Stimulated activated CD4-positive, alpha-beta T cell treated with anti-CD3 and anti-CD28 coated beads, Interleukin-1b, Interleukin-23, amount 100 ng/mL, for 48 hours (primary cell): ENCODE measurements at places on chromosomes 6 and 20.
A peak's percentile ranks its signal among the peaks of the same experiment; 100 is the strongest.

GRCh38 chr6:67450641-67451040 lies 1184.4 kb upstream of the ADGRB3 start:
- no peak for DNase-seq

GRCh38 chr6:49826743-49827406 lies 39.5 kb downstream of the CRISP1 start:
- DNase-seq, result no peak

GRCh38 chr20:64224351-64225170 lies 31.0 kb upstream of the PCMTD2 start:
- no peak for DNase-seq

- DNase-seq, result no peak
These were observed 9.1 kb upstream of the ZNFX1 start for GRCh38 chr20:49286689-49287551.

- DNase-seq, result no peak
These were observed 75.8 kb downstream of the PDE10A start for GRCh38 chr6:165587206-165587605.

GRCh38 chr6:54308289-54308985 lies at the start of gene TINAG:
Gene TINAG, plus strand, starts transcription at chr6:54308441. Its CDS starts 110 bp downstream, at chr6:54308551.
- DNase-seq, result no peak

DNA sequence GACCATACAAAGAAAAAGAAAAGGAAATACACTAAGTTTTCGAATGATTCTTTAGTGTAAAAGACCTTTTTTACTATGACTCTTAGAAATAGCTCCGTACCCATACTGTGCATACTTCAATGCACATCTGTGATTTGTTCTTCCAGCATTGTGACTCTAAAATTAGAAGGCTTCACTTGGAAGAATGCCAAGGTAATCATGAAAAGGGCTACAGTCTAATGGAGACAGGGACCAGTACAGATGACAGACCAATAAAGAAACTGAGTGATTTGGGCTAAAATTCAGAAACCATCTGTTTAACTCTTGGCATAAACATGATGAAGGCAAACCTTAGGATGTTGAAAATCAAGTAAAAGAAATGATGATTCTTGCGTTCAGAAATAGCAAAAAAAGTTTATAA lies 46.3 kb downstream of the CYP39A1 start:
- no peak for DNase-seq

DNA sequence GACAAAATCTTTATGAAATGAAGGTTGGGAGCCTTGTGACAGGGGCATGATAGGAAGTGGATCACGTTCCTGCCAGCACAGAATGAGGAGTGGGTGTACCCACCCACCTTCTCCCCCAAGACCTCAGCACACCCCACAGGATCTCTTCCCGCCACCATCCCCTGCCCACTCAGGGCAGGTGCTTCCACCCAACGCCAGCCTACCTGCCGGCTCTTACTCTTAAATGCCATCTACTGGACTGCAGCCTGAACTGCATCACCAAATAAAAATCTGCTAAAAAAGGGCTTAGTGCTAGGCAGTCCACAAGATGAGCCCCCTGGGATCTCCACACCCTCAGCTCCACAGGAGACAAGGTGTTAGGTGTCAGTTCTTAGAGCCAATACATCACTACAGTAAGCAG lies 20.6 kb downstream of the DTNBP1 start:
- no peak for DNase-seq

DNA sequence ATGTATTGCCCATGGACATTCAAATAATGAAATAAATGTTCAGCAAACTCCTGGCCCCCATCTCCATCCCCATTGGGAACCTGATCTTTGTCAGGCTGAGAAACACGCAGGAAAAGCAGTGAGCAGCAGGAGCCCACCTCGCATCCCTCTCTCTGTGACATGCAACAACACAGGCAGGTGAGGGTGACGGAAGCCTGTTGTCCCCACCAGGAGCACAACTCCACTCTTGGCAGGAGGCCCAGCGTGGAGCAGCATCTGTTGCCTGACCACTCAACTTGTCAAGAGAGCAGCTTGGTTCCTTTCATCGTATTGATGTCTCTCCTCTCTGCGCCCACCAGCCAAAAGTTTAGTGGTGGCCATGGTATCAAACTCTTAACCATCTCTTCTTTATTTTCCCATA lies 586.9 kb upstream of the ARID1B start:
- no peak for DNase-seq

DNA sequence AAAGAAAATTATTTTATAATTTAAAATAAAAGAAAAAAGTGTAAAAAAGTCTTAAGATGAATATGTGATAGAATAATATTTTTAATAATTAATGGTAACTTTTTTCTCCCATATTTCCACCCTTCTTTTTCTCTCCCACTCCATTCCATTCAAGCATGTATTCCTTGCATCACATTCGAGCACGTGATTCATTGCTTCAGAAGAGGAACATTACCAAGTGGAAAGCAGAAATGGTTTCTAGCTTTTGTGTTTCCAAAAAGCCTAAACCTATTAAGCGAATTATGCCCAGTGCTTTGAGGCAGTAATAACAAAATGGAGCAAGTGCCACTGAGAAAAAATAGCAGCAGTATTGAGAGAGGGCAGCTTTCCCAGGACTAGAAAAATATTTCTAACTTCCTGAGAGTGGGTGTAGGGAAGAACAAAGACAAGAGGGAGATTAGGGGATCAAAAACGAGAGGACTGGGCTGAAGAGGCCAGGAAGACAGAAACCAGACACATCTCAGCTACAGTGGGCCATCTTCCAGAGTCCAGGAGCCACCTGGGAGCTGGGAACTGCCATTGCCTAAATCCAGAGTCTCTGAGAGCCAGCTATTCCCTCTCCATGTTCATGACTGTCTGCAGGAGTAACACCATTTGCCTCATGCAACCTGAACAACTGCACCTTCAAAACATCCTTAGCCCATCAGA lies 15.0 kb upstream of the AKIRIN2 start:
- no peak for DNase-seq

DNA sequence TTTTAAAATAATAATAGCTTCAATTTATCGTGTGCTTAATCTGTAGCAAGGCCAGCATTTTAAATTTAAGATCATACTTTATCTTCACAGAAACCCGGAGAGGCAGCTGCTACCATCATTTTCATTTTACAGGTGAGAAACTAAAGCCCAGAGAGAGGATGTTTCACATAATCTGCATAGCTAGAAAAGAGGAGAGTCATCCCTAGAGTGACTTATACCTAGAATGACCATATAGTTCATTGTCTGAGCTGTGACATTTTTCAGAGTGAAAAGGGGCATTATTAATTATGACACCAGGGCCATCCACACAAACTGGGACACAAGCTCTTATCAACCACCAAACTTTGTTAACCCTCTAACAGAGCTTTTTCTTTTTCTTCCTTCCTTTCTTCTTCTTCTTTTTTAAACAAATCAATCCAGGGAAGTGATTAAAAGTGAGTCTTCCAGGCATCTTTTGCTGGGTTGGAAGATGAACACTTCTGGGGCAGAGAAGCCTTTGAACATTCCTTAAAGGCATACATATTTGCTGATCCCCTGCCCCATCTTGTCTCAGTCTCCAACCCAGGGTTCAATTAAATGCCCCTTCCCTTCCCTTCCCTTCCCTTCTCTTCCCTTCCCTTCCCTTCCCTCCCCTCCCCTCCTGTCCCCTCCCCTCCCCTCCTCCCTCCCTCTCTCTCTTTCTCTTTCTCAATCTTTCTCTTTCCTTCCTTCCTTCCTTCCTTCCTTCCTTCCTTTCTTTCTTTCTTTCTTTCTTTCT lies 272.5 kb upstream of the JAG1 start:
- DNase-seq, result no peak

DNA sequence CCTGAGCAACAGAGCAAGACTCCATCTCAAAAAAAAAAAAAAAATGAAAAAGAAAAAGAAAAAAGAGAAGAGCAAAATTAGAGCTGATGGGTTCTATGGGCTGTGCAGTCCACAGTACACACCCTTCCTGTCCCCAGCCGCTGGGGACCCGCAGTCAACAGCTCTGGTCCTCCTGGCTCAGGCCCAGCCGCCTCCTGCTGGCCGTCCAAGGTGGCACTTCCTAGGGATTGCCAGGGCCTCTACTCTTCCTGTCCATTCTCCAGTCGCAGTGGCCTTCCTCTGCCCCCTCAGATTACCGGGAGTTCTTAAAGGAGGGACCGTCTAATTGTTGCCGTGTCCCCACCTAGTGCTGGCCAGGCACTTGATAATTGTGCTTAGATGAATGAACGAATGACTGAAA lies 41.7 kb downstream of the TMEM242 start:
- DNase-seq, result no peak

DNA sequence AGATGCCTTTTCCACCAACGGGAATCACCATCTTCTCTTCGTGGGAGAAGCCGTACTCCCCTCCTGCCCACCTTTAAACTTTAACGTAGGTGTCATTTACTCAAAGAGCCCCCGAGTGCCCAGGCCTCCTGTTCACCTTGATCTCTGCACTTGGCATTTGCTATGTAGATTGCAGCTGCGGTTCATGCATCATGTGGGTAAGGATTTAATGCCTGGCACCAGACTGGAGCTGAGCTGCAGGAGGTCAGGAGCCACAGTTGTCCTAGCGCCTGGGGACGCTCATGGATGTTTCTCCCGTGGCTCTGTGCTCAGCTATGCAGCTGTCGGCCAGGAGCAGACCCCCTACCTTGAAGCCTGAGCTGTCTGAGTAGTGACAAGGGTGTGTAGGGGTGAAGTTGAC lies 133.7 kb downstream of the CDH4 start:
- DNase-seq, result no peak

GRCh38 chr20:9616833-9617461 lies 102.6 kb downstream of the LAMP5 start:
- peak; percentile 35 for DNase-seq

DNA sequence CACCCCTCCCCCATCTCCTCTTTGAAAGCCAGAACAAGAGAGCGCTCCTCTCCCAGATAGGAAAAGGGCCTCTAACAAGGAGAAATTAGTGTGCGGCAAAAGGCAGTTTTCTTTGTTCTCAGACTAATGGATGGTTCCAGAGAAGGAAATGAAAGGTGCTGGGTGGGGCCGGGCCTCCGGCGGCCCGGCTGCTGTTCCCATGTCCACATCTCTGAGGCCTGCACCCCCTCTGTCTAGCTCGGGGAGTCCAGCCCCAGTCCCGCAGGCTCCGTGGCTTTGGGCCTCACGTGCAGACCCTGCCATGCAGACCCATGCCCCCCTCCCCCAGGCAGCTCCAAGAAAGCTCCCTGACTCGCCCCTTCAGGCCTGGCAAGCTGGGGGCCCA lies 35.8 kb upstream of the MRGBP start:
- no peak for DNase-seq

GRCh38 chr6:24554474-24554873 lies 59.7 kb downstream of the ALDH5A1 start:
- no peak for DNase-seq

DNA sequence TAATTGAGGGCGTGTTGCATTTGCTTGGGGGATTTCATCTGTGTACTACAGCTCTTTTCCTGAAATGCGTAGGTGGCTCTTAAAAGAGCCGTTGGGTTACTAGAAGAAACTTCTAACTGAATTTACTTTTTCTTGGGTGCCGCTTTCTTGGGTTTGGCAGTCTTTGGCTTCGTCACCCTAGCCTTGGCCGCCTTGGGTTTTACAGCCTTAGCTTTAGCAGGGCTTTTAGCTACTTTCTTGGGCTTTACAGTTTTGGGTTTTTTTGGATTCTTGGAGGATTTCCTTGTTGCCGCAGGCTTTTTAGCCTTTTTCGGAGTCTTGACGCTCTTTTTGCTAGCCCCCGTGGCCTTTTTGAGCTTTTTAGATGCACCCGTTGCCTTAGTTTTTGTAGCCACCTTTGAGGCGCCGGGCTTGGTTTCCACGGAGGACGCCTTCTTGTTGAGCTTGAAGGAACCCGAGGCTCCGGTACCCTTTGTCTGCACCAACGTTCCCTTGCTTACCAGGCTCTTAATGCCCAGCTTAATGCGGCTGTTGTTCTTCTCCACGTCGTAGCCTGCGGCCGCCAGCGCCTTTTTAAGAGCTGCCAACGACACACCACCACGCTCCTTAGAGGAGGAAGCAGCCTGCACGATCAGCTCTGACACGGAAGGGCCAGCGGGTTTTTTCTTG lies 54.5 kb downstream of the TRIM38 start:
- no peak for DNase-seq

- DNase-seq, result no peak
These were observed 73.0 kb downstream of the PKHD1 start for GRCh38 chr6:52014391-52014790.

DNA sequence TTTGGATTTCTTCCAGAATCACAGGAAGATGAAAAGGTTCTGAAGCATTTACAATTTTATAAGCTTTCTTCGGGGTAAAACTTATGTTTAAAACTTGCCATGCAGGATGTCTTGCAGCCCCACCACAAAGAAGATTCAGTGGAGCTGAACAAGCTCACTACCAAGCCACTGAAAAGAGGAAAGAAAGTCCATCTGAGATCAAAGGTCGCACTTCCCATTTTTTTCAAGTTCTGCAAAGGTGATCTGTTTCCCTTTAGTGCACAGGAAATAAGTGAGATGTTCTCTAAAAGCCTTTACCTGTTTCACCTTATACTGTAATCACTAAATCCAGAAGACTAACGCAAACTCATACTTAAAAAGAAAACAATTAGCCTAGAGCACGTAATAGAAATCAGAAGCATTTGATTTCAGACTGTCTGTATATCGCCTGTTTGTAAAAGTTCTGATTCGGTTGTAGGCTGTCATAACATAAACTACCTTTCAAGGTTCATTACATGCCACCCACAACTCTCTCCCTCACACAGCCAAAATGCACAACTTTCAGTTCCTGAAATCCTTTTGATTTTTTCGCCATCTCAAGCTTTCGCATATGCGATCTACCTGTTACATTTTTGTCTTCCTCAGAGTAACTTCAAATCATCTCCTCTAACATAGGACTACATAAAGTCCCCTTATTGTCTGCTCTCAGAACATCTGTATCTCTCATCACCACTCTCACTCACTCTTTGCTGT lies 1.8 kb downstream of the ECHDC1 start:
- no peak for DNase-seq

DNA sequence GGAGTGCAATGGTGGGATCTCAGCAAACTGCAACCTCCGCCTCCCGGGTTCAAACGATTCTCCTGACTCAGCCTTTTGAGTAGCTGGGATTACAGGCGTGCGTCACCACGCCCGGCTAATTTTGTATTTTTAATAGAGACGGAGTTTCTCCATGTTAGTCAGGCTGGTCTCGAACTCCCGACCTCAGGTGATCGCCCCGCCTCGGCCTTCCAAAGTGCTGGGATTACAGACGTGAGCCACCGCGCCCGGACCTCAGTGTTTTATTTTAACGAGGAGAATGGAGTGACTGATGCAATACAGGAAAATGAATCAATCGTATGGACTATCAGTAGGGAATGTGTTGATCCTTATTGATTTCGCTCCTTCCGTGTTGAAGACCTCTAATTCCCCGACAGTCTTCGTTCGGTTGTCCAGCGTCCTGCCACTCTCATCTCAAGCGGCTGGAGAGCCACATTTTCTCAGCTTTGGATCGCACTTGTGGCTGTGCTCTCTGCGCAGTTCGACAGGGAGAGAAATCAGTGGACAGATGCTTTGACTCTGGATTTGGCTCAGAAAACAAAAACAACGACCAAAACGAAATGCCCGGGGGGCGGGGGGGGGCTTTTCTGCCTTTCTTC lies 166.2 kb downstream of the TRIM27 start:
- no peak for DNase-seq

DNA sequence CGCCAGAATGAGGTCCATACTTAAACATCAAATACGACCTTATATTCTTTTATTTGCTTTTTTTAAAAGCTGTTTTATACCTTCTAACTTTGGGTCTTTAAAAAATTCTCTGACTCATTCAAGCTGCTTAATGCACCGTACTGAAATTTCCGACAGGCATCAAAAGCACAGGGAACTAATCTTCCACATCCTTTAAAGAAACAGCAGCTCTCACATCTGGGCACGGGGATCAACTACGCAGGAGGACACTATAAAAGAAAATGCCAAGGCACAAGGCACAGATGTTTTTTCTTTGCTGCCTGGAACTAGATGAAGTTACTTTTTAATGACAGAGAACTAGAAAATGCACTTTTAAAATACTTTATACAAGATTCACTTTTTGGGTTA lies 112.4 kb upstream of the ARG1 start:
- no peak for DNase-seq
